ENCODE measurements at places on chromosomes 7 and 10. TPM values are rescaled to one million over a fixed set of nuclear protein-coding genes. Genes with fewer than 3 reads are reported as not detected.

Gene NPSR1
- not detected for total RNA-seq

DNA sequence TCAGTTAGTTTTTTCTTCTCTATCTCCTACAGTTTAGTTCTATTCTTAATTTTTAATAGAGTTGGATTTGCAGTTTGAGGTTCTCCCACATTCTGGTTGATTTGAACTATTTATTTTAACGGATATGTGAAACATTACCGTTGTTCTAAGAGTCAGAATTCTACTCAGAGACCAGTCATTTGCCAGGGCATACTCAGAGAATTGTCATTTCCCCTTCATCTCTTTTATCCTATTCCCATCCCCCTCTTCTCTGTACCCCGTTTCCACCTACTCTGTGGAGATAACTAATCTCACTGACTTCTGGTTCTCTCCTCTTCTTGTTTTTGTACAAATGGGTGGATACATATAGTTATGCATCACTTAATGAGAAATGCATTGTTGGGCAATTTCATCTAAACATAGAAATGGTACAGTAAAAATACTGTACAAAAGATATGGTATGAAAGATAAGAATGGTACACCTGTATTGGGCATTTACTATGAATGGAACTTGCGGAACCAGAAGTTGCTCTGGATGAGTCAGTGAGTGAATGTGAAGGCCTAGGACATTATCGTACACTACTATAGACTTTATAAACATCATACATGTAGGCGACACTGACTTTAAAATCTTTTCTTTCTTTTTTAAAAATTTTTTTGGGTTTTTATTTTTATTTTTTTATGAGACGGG, 53.1 kb downstream of the INPP5F start:
- DNase-seq, result no peak

DNA sequence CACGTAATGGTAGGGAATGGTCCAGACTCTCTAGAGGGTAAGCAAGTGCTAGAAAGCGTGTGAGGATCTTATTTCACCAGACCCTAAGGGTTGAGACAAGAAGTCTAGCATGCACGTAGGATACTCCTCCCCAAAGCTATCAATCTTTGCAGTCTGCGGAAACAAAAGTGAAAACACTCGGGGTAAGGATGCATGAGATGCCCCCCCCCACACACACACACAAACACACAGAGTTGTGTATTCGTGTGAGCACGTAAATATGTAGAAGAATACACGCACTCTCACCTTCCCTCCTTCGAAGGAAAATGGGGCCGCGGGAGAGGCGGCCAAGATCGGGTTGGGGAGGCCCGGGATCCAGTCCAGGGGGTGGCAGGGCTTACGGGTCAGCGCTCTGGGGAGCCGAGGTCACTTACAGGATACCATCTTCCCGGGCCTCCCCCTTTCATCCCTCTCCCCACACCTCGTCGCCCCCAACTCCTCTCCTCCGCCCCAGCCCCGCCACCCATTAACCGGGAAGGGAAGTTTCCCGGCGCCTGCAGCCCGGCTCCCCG, 455 bp downstream of the CUL2 start:
- no peak for DNase-seq

DNA sequence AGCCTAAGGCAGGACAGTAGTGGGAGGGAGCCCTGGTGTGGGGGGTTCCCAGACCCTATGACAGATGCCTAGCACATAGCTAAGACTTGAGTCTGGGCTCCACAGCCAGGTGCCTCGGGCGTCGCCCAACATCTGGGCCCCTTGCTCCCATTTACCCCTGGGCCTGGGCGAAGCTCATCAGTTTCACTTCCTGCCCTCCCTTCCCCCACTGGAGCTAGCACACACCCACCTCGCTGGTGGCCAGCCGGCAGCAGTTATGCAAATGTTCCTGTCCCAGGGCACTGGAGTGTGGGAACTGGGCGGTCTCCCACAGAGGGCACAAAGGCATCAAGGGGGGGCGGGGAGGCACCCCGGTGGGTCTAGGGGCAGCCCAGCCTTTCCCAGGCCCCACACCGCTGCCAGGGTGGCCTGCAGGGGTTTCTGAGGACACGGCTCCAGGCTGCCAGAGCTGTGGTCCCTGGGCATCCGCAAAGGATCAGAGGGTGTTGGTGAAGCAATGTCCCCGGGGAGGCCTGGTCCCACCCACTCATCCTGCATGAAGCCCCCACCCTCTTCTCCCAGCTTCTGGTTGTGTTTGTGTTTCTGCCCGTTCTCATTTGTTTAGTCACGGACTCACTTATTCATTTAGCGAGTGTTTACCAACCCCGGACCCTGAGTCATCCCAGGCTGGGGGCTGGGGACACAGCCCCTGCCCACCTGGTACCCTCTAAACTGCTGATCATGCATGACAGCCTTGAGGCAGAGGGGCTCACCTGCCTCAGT, 20.4 kb downstream of the SH2B2 start:
- DNase-seq, result no peak

DNA sequence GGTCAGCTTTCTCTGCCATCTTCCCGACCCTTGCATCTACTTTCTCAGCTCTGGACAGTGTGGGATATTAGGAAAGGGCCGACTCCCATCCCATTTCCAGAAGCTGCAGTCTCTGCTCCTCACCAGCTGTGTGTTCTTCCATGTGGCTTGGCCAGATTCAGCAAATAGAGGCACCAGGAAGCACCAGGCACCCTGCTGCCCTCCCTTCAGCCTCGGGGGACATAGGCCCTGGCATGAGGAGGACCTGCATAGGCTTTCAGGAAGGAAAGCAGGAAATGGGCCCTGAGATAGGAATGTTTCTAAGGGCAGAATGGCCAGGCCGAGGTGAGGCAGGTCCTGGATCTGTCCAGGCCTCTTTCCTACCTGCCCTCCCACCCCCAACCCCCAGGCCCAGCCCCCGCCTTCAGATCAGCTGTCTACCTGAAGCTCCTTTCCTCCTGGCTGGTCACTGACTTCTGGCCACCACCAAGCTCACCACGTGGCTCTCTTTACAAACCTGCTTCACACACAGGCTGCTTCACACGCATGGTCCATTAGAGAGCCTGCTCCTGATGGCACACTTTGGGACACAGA, 27.5 kb upstream of the PURB start:
- no peak for DNase-seq

Gene APBB1IP
- total RNA-seq, result 36.4 TPM

Measured in CD8-positive, alpha-beta T cell (primary cell).